ENCODE measurements at places on chromosomes 12 and 14. TPM values are rescaled to one million over a fixed set of nuclear protein-coding genes. Genes with fewer than 3 reads are reported as not detected.
A peak's percentile ranks its signal among the peaks of the same experiment; 100 is the strongest.

DNA sequence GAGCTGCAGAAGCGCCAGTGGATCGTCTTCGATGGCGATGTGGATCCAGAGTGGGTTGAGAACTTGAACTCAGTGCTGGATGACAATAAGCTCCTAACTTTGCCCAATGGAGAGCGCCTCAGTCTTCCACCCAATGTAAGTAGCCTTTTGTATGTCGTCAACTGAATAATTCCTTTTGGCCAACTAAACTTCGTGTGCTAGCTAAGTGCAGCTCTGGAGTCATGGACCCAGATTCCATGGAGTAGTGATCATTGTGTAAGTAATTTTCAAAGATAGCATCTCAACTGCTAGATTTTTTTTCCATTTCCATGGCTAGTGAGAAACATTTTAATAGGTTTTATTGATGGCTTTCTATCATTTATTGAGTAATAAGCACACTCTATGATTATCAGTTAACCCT lies 48.0 kb downstream of the DYNC1H1 start:
- no peak overlapping the region for H3K27ac ChIP-seq
- H3K27me3 ChIP-seq: no peaks in the 10 kb centered on the region
- peaks cover 75% of the 10 kb centered on the region for H3K36me3 ChIP-seq
- no peaks in the 10 kb centered on the region for H3K4me1 ChIP-seq

GRCh38 chr12:92546259-92546634 lies 156.5 kb upstream of the PLEKHG7 start:
- H3K4me1 ChIP-seq: peaks cover 15% of the 10 kb centered on the region
- DNase-seq: no peak
- H3K4me3 ChIP-seq: no peak overlapping the region
- no peaks in the 10 kb centered on the region for H3K27me3 ChIP-seq

LIN7A gene
- not detected for total RNA-seq

GALNT16 gene
- not detected for total RNA-seq

GRCh38 chr14:73771848-73772638 lies 57.9 kb upstream of the PNMA1 start:
- DNase-seq: peak; percentile 96
- H3K27ac ChIP-seq: peak overlapping the region; percentile 92
- H3K4me3 ChIP-seq: peak overlapping the region; percentile 41
- H3K4me1 ChIP-seq: peaks cover 73% of the 10 kb centered on the region
- peaks cover 11% of the 10 kb centered on the region for H3K36me3 ChIP-seq

GRCh38 chr14:89468566-89468965 lies 51.5 kb upstream of the FOXN3 start:
- no peak overlapping the region for H3K4me3 ChIP-seq
- H3K27me3 ChIP-seq: no peaks in the 10 kb centered on the region
- H3K4me1 ChIP-seq: peaks cover 51% of the 10 kb centered on the region
- H3K36me3 ChIP-seq: peaks cover 28% of the 10 kb centered on the region
- peak overlapping the region; percentile 14 for H3K27ac ChIP-seq

PPP1R1A gene
- not detected for total RNA-seq

DNA sequence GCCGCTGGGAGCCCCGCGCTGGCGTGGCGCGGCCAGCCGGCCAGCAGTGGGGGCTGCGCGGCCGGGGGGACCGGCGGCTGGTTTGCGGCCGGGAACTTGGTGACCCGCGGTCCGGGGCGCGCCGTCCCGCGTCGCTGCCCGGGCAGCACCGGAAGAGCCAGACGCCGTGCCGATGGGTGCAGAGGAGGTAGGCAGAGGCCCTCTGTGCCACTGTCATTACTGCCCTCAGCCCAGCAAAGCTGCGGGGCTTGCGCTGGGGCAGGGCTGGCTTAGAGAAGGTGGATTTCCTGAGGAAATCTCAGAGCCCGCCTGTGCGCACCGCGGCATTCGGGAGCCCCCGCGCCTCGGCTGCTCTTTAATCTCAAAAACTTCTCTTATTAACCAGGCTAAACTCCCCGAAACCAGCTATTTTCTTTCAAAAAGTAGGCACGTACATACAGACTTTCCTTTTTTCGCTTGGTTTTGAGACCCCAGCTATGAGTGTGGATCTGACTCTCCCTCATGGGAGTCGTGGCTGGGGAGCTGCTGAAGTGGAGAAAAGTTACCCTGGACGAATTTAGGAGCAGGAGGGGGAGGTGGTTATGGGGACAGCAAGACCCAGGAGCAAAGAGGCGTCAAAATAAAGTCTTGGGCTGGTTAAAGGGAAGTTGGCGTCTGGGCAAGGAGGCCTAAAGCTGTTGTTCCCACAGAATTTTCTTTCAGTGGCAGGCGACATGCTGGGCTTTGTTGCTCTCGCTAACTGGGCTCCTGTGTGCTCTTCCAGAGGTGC lies 802 bp downstream of the SUSD6 start:
- peaks cover 51% of the 10 kb centered on the region for H3K4me1 ChIP-seq
- H3K27me3 ChIP-seq: no peaks in the 10 kb centered on the region
- H3K27ac ChIP-seq: peak overlapping the region; percentile 92
- DNase-seq: peak; percentile 57
- peaks cover 31% of the 10 kb centered on the region for H3K36me3 ChIP-seq

DNA sequence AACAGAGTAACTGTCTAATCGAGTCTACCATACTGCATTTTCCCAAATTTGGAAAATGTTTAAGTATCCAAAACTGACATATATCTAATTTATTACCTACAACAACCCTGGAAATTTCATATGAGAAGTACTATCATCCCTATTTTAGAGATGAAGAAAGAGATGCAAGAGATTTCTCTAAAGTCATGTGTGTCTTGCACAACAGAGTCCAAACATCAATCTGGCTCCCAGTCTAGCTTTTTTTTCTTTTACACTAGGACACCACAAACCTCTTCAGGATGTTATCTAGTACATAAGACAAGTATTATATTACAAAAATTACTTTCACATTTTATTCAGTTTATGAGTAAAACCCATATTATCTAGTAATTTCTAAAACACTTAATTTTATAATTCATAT lies 39.1 kb downstream of the CAPS2 start:
- H3K27me3 ChIP-seq: no peaks in the 10 kb centered on the region
- H3K4me3 ChIP-seq: no peak overlapping the region

KCNH3 gene
- total RNA-seq: 9.1 TPM

- no peak overlapping the region for H3K4me3 ChIP-seq
- H3K27ac ChIP-seq: no peak overlapping the region
These were observed 46.3 kb downstream of the STON2 start for GRCh38 chr14:81353691-81354323.

DNA sequence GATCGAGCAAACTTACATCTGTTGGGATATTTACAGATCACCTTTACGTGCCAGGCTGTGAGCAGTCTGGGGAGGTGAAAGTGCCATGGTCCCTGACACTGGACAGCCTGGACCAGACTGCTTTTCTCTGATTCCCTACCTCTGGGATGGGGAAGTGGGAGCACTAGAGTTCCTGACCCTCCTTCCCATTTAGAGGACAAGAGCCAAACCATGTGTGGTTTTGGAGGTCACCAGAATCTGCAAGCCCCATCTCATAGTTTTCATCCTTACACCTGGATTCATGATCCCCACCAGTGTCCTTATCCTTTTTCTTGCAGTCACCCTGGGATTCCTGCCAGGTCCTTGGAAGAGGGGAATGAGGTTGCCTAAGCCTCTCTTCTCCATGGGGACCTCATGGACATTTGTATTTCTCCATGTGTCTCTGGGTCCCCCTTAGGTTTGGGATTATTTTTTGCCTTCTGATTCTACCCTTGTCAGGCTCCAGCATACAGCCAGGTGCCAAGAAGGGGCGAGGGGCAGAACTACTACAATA lies 1.5 kb upstream of the WNT10B start:
- peaks cover 56% of the 10 kb centered on the region for H3K4me1 ChIP-seq
- no peak overlapping the region for H3K4me3 ChIP-seq
- no peak for DNase-seq

SLC6A13 gene
- total RNA-seq: not detected

GRCh38 chr12:101570047-101570446 lies 24.7 kb upstream of the MYBPC1 start:
- peaks cover 17% of the 10 kb centered on the region for H3K4me1 ChIP-seq
- no peak overlapping the region for H3K4me3 ChIP-seq
- no peaks in the 10 kb centered on the region for H3K36me3 ChIP-seq
- DNase-seq: no peak

- H3K4me1 ChIP-seq: peaks cover 16% of the 10 kb centered on the region
- H3K27ac ChIP-seq: no peak overlapping the region
- no peaks in the 10 kb centered on the region for H3K36me3 ChIP-seq
- H3K27me3 ChIP-seq: peaks cover 2% of the 10 kb centered on the region
These were observed 187.4 kb upstream of the SLC16A7 start for GRCh38 chr12:59408431-59408830.
